ENCODE measurements at places on chromosomes 4 and X. TPM values are rescaled to one million over a fixed set of nuclear protein-coding genes. Genes with fewer than 3 reads are reported as not detected.

The TGIF2LX gene
- not detected for total RNA-seq

The MAGEC1 gene
- total RNA-seq, result 0.09 TPM

The FGFBP1 gene
- total RNA-seq, result 3.1 TPM

The HELT gene
- not detected for total RNA-seq

Data from A549 treated with GW870086 at 1 μM for 4 hours (cell line).